NT2/D1 (cell line): ENCODE measurements at places on chromosomes 11 and 22.

- no peak for DNase-seq
Observed at GRCh38 chr11:15864026-15864805, 492.1 kb downstream of the SOX6 start.

DNA sequence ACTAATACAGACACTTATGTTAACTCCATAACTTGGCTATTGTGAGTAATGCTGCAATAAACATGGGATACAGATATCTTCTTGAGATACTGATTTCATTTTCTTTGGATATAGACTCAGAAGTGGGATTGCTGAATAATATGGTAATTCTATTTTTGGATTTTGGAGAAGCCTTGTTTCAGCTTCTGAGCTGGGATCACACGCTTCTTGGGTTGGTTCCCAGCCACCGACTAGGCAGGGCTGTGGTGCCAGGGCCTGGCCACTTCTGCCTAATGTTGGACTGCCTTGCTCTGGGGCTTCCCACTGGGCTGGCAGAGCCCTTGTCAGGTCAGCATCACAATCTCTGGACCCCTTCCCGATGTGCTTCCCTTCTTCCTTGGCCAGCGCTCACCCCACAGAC is 14.0 kb upstream of the MCHR1 start:
- no peak for DNase-seq

DNA sequence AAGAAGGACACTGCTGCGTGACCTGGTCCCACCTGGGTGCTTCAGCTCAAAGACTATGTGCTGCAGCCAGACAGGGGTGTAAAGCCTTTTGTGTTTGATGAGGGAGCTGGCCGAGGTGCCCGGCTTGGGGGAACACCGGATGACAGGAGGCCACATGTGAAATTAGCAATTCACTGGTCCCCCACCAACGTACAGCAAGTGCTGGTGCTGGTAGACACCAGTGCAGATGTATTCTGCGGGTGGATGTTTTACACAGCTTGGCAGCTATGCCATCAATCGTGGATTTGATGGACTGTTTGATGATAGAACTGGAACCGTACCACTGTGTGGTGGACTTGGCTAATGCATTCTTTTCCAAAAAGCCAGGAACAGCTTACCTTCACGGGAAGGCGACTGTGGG is 47.9 kb upstream of the LIPT2 start:
- no peak for DNase-seq

- no peak for DNase-seq
Observed at GRCh38 chr11:118064956-118065355, 11.9 kb upstream of the TMPRSS4 start.

- no peak for DNase-seq
Observed at GRCh38 chr11:130209128-130209932, 49.7 kb downstream of the ST14 start.

GRCh38 chr11:102709201-102709945 is 3.8 kb upstream of the MMP27 start:
- DNase-seq, result no peak

- DNase-seq, result no peak
Observed at GRCh38 chr11:45593992-45594391, 71.4 kb downstream of the CHST1 start.

GRCh38 chr11:102760344-102761035 is 19.9 kb downstream of the MMP10 start:
- DNase-seq, result no peak

- DNase-seq, result no peak
Observed at GRCh38 chr11:26204101-26204500, 127.8 kb upstream of the ANO3 start.

DNA sequence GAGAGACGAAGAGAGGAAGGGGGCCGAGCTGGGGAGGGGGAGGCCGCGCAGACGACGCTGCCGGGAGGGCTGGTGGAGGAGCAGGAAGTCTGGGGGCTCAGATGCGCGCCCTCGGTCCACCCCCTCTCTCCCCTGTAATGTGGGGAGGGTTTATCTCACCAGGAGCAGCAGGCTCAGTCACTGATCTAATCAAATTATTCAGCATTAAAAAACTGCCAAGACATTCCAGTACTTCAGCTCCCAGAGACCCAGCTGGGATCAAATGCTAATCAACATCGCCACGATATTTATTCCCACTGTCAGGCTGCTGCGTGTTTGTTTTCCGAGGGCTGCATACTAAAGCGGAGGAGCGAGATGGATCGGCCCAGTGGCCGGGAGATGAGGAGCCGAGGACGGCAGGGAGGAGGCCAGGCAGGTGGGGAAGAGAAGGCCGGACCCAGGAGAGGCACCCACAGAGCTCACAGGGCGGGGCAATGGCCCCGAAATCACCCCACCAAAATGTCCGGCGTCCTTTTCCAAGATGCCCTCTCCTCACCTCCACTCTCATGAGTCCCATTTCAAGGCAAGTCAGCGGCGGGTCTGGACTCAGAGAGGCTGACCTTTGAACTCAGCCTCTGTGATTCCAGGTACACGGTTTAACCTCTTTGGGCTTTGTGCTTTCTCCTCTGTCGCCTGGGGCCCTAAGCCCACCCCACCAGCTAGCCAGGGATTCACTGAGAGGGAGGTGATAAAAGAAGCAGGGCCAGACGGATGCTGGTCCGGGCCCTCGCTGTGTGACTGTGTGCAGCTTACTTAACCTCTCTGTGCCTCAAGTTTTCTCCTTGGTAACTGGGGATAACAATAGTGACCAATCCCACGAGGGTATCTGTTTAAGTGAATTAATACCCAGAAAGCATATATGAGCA is 502.1 kb downstream of the MN1 start:
- DNase-seq, result no peak

DNA sequence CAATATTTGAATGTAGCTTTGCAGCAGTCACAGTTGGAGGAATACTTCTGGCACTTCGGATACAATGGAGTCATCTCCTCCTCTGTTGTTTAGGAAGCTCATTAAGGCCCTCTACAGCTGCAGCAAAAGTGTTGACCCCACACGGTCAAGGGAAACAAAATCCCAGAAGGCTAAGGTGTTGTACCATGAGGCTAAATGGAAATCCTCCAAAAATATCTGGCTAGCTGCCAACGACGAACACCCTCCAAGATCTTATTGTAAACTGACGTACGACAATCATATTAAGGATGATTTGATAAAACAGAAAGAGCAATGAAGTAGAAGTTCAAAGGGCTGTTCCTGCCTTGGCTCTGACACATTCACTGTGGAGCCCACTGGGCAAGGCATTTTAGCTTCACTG is 4.0 kb downstream of the POGLUT3 start:
- DNase-seq, result no peak

DNA sequence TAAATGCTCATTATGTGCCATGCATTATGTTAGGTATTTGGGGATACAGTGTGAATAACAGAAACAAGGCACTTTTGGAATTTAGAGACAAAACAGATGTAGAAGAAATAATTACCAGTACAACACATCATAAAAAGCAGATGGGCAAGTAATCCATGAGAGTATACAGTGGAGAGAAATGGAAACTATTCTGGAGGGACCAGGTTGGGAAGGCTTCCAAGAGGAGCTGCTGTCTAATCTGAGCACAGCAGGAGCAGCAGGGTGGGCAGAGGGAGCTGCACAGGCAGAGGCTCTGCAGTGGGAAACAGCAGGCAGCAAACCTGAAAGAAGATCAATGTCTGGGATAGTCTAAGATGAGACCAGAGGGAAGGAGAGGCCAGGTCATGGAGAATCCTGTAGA is 268.7 kb upstream of the CCDC90B start:
- DNase-seq, result no peak

GRCh38 chr11:3040881-3041280 is 16.3 kb downstream of the CARS1 start:
- no peak for DNase-seq

GRCh38 chr11:88039476-88040147 is 135.6 kb downstream of the RAB38 start:
- DNase-seq, result no peak

GRCh38 chr11:67732045-67732787 is 57.8 kb upstream of the ALDH3B2 start:
- no peak for DNase-seq

DNA sequence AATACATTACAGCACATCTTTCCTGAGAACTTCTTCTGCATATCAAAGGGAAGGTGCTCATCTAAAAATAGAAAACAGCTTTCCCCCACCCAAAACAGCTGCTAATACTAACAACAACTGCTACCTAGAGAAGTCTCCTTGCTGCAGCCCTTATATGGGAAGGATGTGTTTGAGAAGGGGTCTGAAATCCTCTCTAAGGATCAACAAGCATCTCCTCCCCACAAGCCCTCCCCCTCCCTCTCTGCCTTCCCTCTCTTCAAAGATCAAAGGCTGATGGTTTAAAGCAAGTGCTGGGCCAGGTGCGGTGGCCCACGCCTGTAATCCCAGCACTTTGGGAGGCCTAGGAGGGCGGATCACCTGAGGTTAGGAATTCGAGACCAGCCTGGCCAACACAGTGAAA is 33.5 kb downstream of the SCUBE2 start:
- no peak for DNase-seq

DNA sequence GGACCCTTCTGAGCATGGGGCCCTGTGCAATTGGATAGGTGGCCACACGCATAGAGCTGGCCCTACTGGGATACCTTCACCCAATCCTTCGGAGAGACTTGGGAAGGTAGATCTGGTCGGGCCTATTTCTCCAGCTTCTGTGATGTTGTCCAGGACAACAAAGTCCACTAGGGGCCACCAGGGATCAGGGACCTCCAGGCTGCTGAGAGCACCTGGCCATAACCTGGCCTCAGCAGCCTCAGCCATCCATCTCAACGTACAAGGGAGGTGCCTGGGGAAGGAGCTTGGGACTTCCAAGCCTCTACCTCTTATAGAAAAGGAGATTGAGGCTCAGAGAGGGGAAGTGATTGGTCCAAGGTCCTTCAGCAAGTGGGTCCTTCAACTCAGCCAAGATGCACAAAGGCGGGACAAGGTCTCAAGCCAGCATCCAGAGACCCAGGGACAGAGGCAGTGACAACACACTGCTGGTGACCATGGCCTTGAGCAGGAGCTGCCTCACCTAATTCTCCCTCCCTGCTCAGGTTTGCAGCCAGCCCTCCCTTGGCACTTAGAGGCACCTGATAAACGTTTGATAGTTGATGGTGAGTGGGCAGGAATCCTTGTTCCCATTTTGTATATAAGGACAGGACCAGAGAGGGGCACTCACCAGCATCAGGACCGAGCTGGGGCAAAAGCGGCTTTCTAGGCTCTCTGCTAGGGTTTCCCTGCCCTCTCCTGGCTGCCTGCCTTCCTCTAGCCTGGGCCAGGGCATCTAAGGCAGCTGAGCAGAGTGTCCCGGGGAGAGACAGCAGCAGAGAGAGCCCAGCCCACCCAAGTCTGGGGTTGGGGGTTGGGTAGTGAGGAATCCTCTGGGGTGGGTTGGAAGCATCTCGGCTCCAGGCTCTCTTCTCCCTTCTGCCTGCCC is 4.5 kb downstream of the RAC2 start:
- no peak for DNase-seq

GRCh38 chr11:58787903-58788302 is 56.2 kb upstream of the GLYAT start:
- DNase-seq, result no peak

- no peak for DNase-seq
Observed at GRCh38 chr11:95549301-95549700, 240.3 kb downstream of the FAM76B start.

DNA sequence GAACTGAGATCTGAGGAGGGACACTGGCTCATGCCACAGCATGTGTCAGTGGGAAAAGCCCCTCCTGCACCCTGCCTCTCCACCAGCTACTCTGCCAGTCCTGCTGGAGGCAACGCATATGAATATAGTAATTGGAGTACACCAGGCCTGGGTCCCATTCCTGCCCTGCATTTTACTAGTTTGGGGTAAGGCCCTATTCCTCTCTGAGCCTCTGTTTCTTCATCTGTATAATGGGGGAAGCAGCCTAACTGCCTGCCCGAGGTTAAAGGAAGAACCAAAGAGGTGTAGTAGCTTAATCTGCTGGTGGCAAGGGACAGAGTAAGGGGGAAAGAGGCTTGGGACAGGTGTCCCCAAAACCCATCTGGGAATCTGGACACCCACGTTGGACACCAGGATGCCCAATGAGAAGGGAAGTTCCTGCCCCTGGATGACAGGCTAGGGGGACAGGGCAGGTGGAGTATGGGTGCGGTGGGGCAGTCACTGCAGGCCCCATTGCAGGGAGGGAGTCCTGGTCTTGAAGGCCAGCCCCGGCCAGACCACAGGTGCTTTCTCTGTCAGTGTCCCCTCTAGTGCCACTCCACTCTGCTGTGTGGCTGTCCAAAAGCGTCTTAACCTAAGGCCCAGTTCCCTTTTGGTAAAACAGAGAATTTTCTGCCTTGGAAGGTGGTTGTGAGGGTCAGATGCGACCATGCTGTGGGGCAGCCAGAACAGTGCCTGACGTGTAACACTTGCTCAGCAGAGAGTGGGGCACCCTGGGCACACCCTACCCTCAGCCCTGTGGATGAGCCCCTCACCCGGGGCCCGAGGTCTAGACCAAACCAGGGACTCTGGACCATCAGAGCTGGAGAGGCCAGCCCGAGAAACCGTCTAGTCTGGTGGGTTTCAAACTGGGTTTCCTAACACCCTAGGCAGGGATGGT is 11.5 kb downstream of the TSKU start:
- DNase-seq, result no peak

DNA sequence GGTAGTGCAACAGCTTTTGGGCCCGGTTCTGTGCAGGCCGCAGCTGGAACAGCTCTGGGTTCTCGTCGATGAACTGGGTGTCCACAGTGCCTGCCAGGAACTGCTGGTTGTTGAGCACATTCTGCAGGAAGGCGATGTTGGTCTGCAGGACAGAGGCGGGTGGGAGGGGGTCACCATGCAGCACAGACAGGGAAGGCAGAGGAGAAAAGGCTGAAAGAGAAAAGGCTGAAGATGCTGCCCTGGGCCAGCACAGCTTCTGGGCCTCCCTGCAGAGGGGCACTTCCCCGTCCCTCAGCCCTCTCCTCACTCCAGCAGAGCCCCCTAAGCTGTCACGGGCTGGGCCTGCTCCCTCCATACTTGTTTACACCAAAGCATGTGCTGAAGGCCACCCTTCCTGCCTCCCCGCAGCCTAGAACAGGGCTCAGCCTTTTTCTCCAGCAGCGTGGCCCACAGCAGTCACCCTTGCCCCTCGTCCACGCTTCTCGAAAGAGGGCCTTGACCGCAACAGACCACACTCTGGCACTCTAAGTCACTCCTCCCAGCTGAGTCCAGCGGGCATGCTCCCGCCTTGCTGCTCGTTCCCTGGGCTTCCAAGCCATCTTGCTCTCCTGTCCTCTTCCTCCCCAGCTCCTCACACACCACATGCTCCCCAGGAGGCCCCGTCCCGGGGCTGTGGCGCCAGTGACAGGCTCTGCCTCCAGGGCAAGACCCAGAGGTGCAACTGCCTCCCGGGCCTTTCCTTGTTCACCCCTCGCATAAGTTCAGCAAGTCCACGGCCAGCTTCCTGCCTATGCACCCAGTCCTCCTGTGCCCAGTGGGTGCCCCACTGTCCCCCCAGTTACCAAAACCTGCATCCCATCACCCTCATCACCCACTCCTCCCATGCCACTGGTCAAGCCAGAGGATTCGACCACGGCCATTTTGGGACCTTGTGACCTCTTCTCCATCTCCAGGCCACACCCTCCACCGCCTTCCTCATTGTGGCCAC is 3.3 kb upstream of the LRFN4 start:
- no peak for DNase-seq

GRCh38 chr11:120431633-120432032 is 79.9 kb upstream of the GRIK4 start:
- DNase-seq, result no peak
